ENCODE measurements at places on chromosomes 2 and 18.

DNA sequence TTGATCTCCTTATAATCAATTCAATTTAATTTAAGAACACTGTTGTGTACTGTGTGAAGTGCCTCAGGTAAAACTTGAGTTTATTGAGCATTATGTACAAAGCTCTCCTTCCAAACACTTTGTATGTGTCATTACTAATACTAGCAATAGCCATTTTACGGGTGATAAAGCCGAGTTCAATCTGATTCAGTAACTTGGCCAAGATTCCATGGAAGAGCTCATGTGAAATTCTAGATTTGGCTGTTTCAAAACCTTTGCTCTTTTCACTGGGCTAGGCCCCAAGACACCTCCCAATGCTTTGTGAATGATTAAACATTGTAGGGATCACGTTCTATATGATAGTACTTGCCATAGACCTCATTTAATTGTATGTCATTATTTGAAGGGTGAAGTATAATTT, 8.9 kb upstream of the NFE2L2 start:
- DNase-seq: no peak

DNA sequence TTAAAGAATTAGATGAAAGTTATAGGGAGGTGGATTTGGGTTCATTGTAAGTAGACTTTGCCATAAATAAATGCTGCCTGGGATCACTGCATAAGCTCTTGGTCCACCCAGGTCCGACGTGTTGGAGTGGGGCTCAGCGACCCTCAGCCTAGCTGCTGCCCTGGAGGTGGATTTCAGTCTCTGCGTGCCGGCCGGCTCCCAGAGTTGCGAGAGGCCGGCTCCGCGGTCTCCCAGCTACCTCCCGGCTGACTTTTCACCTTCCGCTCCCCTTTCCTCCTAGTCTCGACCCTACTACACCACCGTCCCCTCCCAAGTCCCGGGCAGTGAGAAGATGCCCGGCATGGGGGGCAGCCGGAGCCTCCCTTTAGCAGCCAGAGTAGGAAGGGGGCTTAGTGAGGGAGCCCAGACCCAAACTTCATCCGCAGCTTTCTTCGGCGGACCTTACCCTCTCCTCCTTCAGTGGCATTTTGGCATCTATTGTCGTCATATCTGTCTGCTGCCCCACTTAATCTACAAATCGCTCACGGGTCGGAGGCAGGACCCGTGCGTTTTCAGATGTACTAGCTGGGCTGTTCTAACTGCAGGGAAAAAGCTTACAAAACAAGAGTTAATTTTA, 8.1 kb downstream of the EMX1 start:
- DNase-seq: no peak

DNA sequence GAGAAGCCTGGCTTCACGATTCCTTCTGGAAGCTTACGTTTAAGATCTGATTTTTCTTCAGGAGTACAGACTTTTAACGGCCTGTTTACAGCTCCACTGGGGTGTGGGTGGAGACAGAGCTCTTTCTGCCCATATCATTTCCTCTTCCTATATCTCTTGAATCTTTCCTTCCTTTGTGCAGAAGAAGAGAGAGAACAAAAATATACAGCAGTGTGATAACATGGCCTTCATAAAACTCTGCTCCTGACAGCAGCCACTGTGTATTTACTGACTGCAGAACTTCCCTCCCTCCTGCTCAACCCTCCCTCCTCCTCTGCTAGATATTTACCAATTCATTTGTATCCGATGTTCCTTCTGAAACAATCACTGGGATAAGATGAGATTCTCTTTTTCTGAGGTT, 34.1 kb upstream of the REEP1 start:
- no peak for DNase-seq

DNA sequence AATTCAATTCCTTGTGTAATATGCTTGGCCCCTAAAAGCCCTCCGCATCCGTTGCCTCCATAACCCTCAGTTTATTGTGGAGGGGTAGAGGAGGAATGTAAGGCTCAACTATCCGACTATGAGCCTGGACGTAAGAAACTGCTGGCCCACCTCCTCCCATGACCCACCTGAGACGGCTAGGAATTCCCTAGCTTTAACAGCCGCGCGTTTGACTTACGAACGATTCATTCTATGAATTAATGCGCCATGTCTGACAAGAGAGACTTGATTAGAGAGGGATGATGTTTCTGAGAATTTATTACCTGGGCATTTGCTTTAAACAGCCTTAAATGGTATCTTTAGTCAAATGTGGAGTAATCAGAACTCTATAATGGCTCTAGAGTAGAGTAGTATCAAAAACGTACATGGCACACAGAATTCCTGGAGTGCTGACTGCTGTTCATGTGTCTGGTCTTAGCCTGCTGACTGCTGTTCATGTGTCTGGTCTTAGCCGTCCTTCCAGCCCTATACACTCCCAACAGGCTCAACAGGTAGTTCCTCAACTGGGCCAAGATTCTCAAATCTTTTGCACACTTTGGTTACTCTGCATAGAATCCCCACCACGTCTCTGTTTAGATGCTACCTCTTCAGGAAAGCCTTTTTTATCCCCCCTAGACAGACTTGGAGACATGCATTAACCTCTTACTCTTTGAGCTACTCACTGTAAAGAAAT, 899 bp upstream of the GFPT1 start:
- no peak for DNase-seq

- DNase-seq: no peak
These were observed 57.4 kb upstream of the EPB41L3 start for GRCh38 chr18:5601188-5601624.

DNA sequence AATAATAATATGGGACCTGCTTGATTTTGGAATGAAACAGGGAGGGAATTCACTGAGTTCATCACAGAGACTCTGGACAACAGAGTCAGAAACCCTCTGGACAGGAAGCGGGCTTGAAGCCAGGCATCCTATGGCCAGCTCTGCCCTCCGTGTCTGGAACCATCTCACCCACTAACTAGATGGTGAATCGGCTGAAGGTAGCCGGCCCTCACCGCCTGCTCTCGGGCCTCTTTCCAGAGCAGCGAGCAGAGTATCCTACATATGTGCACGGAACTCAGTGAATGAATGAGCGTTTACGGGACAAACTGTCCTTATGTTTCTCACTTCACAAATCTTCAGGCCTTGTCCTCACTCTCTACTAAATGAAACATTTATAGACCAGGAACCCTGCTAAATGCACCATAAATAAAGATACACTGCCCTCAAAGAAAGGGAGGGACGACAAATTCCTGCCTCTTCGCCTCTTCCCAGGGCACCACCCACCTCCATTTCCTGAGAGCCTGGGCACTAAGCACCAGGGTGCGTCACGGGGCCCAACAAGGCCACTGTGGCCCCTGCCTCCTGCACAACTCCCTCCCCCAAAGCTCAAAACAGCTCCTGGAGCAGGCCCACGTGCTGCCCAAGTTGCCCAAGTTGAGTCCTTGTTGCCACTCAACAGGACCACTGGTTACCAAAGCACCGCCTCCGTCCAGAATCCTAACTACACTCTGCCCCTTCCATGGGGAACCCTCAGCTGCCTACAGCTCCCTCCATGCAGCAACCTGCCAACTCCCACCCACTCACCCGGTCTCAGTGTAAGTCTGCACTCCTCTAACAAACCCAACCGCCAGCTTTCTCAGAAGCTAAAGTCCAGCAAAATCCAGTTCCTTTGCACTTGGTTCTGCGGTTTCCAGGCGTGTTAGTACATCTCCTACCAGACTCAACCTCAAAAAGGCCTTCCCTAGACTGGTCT, 1.7 kb downstream of the TBC1D8 start:
- DNase-seq: no peak

- DNase-seq: no peak
These were observed 382.6 kb downstream of the EPHA4 start for GRCh38 chr2:221189431-221190067.

DNA sequence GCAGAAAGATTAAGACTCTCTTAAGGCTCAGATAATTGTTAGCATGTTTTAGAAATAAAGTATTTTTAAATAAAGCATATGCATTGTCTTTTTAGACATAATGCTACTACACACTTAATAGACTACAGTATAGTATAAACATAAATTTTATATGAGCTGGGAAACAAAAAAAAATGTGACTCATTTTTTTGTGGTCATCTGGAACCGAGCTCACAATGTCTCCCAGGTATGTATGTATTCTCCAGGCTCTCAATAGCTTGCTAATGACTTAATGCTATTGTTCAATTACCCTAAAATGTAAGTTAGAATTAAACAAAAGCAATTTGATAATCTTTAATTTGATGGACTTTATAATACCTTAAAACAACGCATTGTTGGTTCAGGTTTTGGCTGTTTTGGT, 167.2 kb downstream of the NUP35 start:
- DNase-seq: no peak

- DNase-seq: no peak
These were observed 44.6 kb downstream of the ADD2 start for GRCh38 chr2:70723286-70723885.

GRCh38 chr18:13161276-13161899, 57.2 kb upstream of the LDLRAD4 start:
- no peak for DNase-seq

All from naive thymus-derived CD8-positive, alpha-beta T cell (primary cell).